Osteoblast (primary cell): ENCODE measurements at places on chromosomes 6 and 20.

- DNase-seq, result no peak
These were observed 227.2 kb downstream of the QKI start for GRCh38 chr6:163641706-163642105.

- peak; percentile 53 for DNase-seq
These were observed 988 bp downstream of the ECHDC1 start for GRCh38 chr6:127342296-127342945.

GRCh38 chr20:24810676-24811407, 138.2 kb upstream of the CST7 start:
- DNase-seq, result peak; percentile 81

- DNase-seq, result no peak
These were observed 579.2 kb downstream of the EPM2A start for GRCh38 chr6:145155873-145156782.

- DNase-seq, result no peak
These were observed 391.0 kb downstream of the CDC5L start for GRCh38 chr6:44778513-44778912.

GRCh38 chr20:1308067-1308701, 20.8 kb downstream of the SDCBP2 start:
- peak; percentile 39 for DNase-seq

DNA sequence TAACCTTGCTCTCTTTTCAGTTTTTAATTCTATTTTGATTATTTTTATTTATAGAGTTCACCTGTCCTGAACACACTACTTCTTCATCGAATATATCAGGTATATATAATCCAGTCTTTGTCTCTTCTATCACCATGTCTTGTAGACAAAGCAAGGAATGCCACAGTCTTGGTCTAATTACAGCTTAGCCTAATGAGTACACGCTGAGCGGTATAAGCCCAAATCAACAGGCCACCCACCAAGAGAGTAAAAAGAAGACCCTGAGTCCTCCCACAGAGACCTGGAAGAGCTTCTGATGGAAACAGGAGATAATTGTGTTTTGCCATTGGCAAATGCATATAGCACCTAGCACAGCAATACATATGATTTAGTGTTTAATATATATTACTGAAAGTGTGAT, 68.7 kb upstream of the TCF21 start:
- no peak for DNase-seq

DNA sequence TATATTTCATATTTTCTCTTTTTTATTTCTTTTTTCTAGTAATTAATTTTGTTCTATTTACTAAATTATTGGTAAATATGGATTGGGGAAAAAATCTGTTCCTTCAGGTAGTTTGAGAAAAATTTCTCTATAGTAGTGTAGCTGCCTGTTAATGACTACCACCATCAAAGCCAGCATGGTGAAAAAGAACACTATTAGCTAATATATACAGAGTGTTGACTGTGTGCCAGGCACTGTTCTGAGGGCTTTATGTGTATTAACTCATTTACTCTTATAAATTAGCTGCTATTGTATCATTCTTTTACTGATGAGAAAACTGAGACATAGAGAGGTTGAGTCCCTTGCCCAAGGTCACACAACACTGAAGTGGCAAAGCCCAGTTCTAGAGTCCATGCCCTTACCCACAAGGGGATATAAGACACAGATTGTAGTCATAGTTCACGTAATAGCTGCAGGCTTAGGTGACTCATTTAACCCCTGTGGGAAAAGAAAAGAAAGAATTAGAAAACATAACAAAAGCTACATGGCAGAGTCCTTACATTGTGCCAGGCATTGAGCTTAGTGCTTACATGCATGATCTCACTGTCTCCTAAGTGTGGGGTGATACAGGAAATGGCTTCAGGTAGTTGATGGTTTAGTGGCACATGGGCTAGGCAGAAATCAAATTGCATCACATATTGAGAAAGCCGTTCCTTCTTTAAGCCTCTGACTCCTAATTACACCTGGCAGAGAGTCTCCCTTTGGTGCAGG, 12.2 kb upstream of the AKIRIN2 start:
- no peak for DNase-seq

DNA sequence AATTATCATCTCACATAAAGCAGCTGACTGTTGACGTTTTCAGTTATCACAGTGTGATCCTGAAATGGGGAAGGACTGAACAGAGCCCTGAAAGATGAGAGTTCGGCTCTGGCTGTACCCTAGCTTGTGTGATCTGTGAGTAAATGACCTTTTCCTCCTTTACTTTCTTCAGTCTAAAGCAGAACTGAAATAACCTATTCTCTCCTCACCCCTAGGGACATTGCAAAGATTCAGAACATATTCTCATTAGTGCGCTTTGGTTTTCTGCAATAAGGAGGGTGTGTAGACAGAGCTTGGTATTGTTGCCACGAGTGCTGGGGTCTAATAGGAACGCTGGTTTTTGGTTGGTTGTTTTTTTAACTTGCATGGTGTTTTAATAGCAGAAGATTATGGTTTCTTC, 16.7 kb downstream of the FARS2 start:
- peak; percentile 17 for DNase-seq

- DNase-seq, result no peak
These were observed 31.7 kb upstream of the CCR6 start for GRCh38 chr6:167091026-167091804.

- no peak for DNase-seq
These were observed 57.7 kb downstream of the PPP1R16B start for GRCh38 chr20:38863024-38863851.

DNA sequence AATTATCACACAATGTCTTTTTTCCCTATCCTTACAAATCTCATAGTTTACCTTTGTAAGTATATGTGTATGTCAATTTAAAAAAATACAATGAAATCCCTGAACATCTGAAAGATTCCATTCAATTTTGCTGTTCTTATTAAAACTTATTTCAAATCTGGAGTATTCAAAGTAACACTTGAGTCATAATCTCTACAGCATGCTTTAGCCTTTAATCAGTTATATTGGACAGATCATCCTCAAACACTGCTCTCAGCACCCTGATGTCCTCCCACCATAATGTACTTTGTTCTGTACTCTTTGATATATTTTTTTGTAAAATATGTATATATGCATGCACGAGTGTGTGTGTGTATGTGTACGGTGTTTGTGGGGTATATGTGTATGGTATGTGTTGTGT, 83.0 kb upstream of the RPS6KA2 start:
- DNase-seq, result peak; percentile 94

- no peak for DNase-seq
These were observed 136.4 kb upstream of the SALL4 start for GRCh38 chr20:51938559-51939258.

GRCh38 chr6:38415231-38416005, 224.3 kb downstream of the BTBD9 start:
- no peak for DNase-seq

GRCh38 chr6:134537146-134537555, 219.2 kb upstream of the SGK1 start:
- DNase-seq, result peak; percentile 91

GRCh38 chr20:60334911-60335310, 376.7 kb downstream of the CDH26 start:
- no peak for DNase-seq

- peak; percentile 23 for DNase-seq
These were observed 122.1 kb downstream of the TIAM2 start for GRCh38 chr6:155117256-155117655.

DNA sequence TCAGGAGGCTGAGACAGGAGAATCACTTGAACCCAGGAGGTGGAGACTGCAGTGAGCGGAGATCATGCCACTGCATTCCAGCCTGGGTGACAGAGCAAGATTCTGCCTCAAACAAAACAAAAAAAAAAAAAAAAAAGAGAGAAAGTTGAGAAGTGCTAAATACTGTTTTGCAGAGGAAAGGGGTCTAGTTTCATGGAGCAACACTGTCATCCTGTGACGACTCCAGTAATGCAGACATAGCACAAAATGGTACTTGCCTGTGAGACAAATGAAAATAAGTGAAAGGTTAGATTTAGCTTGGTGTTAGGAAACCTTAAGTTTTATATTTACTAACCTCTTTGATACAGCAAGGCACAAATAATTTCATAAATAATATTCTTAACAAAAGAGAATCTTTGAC, 29.7 kb downstream of the CEP162 start:
- DNase-seq, result no peak

- no peak for DNase-seq
These were observed 2.3 kb upstream of the TGM2 start for GRCh38 chr20:38167328-38167850.

- DNase-seq, result peak; percentile 52
These were observed 49.3 kb downstream of the EZR start for GRCh38 chr6:158769771-158770432.

GRCh38 chr6:117477988-117478852, 4.3 kb upstream of the DCBLD1 start:
- no peak for DNase-seq

DNA sequence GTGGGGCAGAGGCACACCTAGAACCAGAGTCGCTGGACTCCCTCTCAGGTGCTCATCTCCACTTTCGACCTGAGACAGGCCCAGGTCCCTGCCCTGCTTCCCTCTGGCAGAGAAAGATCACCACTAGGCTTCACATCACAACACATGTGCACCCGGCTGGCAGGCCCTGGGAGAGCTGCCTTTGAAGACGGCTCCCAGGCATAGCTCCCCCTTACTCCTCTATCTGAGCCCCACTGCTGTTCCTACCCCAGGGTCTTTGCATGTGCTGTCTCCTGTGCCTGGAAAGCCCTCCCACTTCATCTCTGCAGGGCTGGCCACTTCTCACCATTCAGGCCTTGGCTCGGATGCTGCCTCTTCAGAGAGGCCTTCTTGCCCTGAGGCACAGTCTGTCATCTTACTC, 89.2 kb downstream of the NOL4L start:
- DNase-seq, result no peak

DNA sequence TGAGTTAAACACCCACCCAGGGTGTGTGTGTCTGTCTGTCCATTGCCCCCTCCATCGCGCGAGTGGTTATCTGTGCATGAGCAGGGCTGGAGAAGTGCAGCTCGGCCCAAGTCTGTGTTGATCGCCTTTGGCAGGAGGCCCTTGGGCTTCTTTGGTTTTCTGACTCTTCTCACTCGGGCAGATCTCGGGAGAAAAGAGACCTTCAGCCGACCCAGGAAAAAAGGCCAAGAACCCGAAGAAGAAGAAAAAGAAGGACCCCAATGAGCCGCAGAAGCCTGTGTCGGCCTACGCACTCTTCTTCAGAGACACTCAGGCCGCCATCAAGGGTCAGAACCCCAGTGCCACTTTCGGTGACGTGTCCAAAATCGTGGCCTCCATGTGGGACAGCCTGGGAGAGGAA, 132.9 kb downstream of the JPH2 start:
- peak; percentile 56 for DNase-seq

DNA sequence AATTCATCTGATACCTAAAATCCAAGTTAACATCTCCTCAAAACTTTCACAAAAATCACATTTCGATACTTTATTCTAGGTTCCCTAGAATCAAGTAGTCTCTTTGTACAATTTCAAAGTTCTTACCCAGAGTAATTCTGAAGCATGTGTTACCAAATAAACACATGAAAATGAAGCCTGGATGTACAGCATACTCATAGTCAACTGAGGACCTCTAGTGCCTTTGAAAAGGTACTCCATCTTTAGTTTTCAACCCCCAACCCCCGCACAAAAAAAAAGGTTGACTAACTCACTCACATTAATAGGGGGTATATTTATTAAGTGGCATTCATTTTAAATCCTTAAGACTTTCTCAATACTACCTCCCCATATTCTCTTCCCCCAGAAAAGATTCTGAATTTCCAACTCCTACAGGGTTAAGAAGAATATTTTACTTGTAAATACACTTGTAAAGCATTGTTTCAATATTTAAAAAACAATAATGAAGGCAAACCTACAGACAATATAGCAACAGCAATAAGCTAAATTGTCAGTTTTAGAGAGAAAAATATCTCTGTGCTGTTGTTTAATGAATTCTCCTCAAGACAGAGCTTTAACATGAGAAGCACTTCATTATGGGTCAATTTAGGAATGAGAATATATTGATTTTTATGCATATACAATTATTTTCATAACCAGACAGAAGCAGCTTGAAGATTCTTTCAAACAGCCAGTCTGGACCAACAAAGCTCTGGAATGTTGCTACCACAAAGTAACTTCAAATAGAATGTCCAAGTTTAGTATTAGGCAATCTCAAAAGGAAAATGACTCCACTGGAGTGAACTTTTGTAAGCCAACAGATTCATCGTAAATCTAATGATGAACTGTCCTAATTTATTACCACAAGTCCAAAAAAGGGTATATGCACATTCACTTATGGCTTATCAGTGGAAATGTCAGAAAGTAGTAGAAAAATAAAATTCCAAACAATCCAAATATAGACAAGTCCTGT, 3.3 kb downstream of the PLN start:
- DNase-seq, result peak; percentile 62

GRCh38 chr6:42300701-42301100, 83.0 kb upstream of the MRPS10 start:
- DNase-seq, result peak; percentile 9

GRCh38 chr20:53168491-53168890, 196.3 kb downstream of the TSHZ2 start:
- no peak for DNase-seq

- DNase-seq, result no peak
These were observed 4.1 kb downstream of the CCND3 start for GRCh38 chr6:41937472-41937860.

GRCh38 chr6:17556014-17556413, 44.1 kb upstream of the FAM8A1 start:
- no peak for DNase-seq

- no peak for DNase-seq
These were observed 555.5 kb downstream of the UTRN start for GRCh38 chr6:144840619-144841018.

GRCh38 chr20:22546344-22546743, 38.0 kb downstream of the FOXA2 start:
- DNase-seq, result no peak

- peak; percentile 77 for DNase-seq
These were observed 77.2 kb downstream of the MDGA1 start for GRCh38 chr6:37620519-37620918.

- no peak for DNase-seq
These were observed 134.2 kb downstream of the TRIM27 start for GRCh38 chr6:28789553-28790083.

DNA sequence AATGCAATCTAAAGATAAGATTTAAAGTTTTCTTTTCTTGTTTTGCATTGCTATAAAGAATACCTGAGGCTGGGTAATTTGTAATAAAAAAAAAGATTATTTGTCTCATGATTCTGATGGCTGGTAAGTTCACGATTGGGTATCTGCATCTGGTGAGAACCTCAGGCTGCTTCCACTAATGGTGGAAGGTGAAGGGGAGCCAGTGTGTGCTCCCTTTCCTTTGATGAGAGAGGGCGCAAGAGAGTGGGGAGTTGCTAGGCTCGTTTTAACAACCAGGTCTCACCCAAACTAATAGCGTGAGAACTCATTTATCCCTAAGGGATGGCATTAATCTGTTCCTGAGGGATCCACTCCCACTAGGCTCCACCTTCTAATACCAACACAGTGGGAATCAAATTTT, 353.2 kb downstream of the BTBD3 start:
- no peak for DNase-seq

GRCh38 chr6:118656847-118657451, 5.6 kb upstream of the CEP85L start:
- no peak for DNase-seq

GRCh38 chr6:54817236-54817635, 29.3 kb upstream of the FAM83B start:
- no peak for DNase-seq
